NCI-H1417 treated with DMSO at 0.1 percent for 48 hours (cell line): ENCODE measurements at places on chromosomes 1 and 21.

DNA sequence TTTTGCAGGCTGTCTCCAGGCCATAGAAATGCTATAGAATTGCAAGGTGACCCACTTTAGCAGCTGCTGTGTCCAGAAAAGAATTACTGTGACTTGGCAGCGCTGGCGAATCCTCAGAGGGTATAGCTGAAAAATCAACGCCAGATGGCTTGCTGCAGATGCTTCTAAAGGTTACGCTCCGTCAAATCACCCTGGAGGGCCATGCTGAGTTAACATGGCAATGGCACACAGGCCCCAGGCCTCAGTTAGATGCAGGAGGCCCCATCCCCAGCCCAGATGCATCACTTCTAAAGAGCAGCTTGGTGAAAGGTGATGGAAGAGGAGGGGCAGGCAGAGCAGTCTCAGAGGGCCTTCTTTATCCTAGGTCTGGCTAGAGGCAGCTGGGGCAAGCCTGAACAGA lies 18.0 kb downstream of the KIAA1614 start:
- no peak for DNase-seq

DNA sequence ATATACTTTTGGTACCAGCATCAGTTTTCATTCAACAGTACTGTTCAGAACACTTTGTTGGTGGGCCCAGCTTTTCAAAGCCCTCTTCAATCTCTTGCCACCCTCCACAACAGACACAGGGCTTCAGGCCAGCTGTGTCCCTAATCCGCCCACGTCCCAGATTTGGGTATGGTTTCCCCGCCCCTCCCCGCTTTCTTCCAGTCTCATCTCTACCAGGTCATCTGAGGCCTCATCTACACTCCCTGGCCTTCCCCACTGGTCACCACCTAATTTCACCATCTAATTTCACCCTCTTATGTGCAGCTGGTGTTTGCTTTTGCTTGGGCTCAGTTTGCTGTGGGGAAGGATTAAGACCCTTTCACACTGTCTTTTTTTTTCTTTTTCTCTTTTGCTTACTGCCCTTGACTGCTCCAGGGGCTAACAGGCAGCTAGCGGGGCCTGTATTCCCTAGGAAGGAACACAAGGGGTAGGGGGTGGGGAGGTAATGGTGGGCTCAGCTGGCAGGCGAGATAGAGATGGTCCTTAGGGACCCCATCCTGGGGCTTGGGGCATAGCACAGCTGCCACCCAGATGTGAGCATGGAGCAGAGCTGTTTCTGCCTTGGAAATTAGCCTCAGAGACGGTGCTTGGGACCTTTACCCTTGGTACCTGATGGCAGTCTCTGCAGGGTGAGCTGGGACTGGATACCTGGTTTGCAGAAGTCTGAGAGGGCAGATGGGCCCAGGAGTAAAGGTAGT lies 3.8 kb upstream of the EPB41 start:
- no peak for DNase-seq

DNA sequence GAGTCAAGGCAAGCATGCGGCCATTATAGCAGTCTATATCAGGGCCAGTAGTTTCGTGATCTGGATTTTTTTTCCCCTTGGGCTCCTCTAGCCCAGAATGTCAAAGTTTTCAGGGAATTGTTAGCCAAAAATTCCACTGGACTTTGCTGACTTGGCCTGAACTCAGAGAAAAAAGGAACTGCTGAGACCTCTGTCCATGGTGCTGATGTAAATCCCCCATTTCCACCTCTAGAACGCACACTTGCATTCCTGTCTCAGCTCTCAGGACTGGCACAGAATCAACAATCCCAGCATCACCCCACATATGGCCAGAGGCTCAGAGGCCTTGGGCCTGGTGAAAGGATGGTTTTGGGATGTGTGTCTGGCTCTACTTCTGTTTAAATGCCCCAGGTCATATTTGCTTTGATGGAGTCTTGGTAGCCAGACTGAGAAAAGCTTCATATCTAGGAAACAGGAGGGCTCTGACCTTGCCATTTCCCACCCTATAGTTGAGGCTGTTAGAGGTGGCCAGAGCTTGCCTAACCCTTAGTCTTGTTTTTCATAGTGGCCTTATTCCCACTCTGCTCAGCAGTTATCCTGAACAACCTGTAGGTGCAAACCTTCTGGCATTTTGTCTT lies 16.9 kb upstream of the EFCAB14 start:
- DNase-seq = no peak

GRCh38 chr1:58939146-58939545 lies 155.3 kb upstream of the JUN start:
- DNase-seq = no peak

- DNase-seq = no peak
These were observed 46.5 kb downstream of the ELK4 start for GRCh38 chr1:205585169-205585834.

DNA sequence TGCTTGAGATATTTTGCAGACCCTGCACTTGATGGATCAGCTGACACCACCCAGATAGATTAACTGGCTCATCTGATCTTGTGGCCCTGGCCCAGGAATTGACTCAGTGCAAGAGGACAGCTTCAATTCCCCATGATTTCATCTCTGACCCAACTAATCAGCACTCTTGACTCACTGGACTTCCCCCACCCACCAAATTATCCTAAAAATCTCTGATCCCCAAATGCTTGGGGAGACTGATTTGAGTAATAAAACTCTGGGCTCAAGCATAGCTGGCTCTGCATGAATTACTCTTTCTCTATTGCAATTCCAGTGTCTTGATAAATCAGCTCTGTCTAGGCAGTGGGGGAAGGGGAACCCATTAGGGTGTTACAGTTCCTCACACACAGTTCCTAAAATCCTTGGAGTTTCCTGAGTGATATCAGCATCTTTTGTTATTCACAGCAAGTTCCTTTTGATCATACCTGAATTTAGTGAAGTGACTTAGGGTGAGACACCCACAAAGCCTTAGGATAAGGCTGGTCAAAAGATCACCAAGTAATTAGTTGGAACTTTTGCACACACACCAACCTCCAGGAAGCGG lies 104.2 kb downstream of the COP1 start:
- no peak for DNase-seq

DNA sequence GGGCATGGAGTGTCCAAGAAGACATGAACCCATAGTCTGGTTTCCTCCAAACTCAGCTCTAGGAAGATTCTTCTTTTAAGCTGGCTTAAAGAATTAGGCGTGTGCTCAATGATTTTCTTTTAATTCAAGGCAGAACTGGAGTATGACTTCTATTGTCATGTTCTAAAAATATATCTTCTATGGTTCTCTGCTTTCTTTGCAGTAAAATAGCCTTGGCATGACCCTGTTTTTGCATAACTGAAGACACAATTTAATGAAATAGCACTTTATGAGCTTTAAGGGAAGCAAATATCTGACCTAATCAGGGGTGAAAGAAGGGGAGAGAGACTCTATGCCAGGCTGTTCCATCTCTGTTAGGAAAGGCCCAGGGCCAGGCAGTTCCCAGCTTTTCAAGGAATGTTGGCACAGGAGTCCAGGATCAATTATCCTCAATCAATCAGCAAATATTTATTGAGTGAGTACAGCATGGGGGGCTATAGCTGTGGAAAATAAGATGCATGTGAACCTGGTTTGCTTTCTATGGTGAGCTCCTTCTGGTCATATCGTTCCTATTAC lies 7.2 kb upstream of the CSF1 start:
- no peak for DNase-seq

GRCh38 chr1:172774561-172774960 lies 115.7 kb downstream of the FASLG start:
- no peak for DNase-seq

- DNase-seq = no peak
These were observed 183.0 kb downstream of the ETS2 start for GRCh38 chr21:38988509-38989378.

DNA sequence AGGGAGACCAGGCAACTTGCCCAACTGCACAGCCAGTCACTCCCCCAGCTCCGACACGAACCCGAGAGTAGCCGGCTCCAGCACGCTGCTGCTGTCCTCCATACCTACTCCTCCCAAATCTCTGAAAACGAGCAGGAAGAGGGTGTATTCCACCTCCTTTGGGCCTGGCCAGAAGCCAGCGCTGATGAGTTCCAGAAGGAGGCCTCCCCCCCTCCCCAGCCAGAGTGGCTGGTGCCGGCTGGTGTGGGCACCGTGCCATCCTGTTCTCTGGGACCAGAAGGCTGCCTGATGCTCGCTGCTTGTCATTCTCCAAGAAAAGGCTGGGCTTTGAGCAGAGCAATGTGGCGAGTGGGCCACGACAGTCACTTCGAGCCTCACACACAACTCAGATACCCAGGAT lies 22.2 kb downstream of the KCNN3 start:
- DNase-seq = no peak

DNA sequence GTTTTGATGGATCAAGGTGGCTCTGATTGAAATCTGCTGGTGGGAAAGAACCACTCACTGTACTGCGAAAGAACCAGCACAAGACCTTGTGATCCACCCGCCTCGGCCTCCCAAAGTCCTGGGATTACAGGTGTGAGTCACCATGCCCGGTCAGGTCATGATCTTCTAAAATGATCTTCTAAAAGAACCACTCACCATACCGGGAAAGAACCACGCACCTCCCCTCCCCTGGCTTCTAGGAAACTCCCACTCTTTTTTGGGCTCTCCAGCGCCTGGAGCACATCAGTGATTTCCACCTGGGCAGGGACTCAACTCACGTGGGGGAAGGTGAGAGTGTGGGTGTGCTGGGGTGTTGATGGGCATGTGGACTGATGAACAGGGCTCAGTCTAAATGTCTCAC lies 7.9 kb upstream of the RAB7B start:
- no peak for DNase-seq

- no peak for DNase-seq
These were observed 3.1 kb upstream of the ARHGEF2 start for GRCh38 chr1:155981266-155982088.

- DNase-seq = no peak
These were observed 44.4 kb downstream of the RAP1GAP start for GRCh38 chr1:21624571-21625389.

GRCh38 chr1:231215681-231216385 lies 25.2 kb upstream of the GNPAT start:
- DNase-seq = no peak

- no peak for DNase-seq
These were observed 43.9 kb downstream of the ZNF684 start for GRCh38 chr1:40575336-40575735.
